Fibroblast of villous mesenchyme (primary cell): ENCODE measurements at places on chromosomes 1 and 21. TPM values are rescaled to one million over a fixed set of nuclear protein-coding genes. Genes with fewer than 3 reads are reported as not detected.

Gene AADACL3
- total RNA-seq, result not detected in 2 replicates

Gene AIRE
- under 0.01 TPM in 1 of 2 replicates, not detected in the other for total RNA-seq

Gene CCDC190
- 0.43 TPM in 1 of 2 replicates, not detected in the other for total RNA-seq

Gene CD84
- not detected in 2 replicates for total RNA-seq

Gene DNAH14
- total RNA-seq, result 13.5 and 14.7 TPM in 2 replicates

Gene ATP1A4
- total RNA-seq, result not detected in 2 replicates

Gene S100A13
- total RNA-seq, result 160 and 178 TPM in 2 replicates

Gene C8A
- total RNA-seq, result not detected in 2 replicates

Gene HHIPL2
- not detected in 2 replicates for total RNA-seq

Gene EPHA2
- total RNA-seq, result 47.0 and 104 TPM in 2 replicates

Gene SCP2
- total RNA-seq, result 113 and 170 TPM in 2 replicates

Gene ADGRB2
- total RNA-seq, result 11.3 and 14.2 TPM in 2 replicates

Gene CHRM3
- total RNA-seq, result under 0.01 TPM in 1 of 2 replicates, not detected in the other
